Activated T-helper 1 cell treated with anti-CD3 and anti-CD28 coated beads, Interleukin-2, amount 50 U/mL, for 16 hours (primary cell): ENCODE measurements at places on chromosomes 13 and 19.
A peak's percentile ranks its signal among the peaks of the same experiment; 100 is the strongest.

GRCh38 chr13:54750521-54750920 is 1721.9 kb downstream of the OLFM4 start:
- no peak for DNase-seq

GRCh38 chr13:108629181-108629752 is at the start of gene MYO16:
MYO16 (plus strand) TSS chr13:108629611; CDS start chr13:108629845, 234 bp downstream.
- no peak for DNase-seq

GRCh38 chr13:113120300-113121182 is 2.1 kb upstream of the F10 start:
- no peak for DNase-seq

DNA sequence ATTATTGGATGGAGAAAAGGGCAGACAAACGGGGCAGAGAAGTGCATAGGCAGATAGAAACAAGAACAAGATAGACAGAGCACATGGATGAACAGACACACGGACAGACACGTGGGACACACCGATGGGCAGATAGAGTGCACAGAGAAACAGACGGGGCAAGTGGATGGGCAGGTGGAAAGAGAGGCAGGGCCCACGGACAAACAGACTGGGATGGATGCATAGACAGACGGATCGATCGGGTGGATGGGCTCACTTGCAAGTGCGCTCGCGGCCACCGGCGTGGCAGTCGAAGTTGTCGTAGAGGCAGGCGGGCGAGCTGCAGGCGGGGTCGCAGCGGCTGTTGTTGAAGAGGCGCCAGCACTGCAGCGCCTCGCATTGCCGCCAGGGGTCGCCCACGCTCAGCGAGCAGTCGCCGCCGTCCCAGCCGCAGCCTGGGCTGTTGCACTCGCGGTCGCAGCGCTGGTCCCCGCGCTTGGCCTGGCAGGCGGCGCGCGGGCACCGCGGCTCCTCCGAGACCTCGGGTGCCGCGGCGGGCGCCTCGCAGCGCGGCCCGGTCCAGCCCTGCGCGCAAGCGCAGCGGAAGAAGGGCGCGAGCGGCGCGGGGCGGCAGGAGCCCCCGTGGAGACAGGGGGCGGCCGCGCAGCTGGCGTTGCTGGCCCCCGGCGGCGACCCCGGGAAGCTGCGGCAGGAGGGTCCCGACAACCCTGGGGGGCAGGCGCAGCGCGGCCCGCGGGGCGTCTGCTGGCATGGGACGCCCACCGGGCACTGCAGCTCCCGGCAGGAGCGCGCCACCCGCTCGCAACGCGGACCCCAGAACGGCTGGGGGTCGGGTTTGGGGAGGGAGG is 23.3 kb downstream of the NOTCH3 start:
- DNase-seq, result peak; percentile 69

GRCh38 chr19:48403606-48404005 is 10.1 kb downstream of the GRIN2D start:
- DNase-seq, result no peak

- DNase-seq, result no peak
Measured at GRCh38 chr13:33251131-33251661, 34.4 kb downstream of the STARD13 start.
